ENCODE measurements at places on chromosomes 6 and 20.

DNA sequence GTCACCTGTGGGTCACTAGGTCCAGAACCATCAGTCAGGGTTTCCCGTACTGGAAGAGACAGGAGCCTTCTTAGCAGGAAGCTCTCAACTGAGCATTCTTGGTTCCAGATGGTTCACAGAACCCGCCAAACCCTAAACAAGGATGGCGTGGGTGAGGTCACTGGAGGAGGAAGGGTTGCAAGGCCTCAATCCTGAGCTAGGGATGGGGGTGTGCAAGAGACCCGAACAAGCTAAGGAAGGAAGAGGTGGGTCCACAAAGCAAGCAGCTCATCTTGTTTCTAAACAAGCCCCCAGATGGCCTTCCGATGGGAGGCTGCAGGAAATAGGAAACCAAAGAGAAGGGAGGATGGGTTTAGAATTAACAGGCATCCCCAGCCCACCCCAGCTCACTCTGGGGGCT, 92.7 kb downstream of the PREX1 start:
- no peak for DNase-seq

GRCh38 chr6:167479901-167480648, 155.2 kb downstream of the TTLL2 start:
- peak; percentile 72 for DNase-seq

- DNase-seq: no peak
Observed at GRCh38 chr6:41040101-41040939, 1.3 kb upstream of the UNC5CL start.

DNA sequence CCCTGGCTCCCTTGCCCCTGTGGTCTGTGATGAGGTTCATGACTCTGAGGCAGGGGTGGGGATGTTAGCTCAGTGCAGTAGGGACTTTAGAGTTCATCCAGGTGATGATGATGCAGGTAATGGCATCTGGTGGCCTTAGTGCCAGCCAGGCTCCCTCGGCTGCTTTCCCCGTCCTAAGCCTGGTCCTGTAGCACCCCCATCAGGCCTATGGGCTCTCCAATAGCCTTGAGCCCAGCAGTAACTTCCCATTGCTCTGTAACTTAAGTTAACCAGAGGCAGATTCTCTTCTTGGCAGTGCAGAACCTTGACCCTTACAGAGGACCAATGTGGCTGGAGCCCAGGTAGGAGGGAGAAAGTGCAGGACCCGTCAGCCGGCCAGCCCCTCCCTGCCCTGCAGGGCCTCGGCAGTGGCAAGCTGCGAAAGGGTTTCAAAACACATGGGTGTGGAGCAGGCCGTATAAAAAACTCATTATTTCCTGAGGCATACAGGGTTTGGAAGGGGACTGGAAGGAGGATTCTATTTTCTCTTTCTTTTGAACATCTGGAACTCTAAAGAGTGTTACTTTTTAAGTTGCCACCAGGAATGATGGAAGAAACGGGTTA, 406.9 kb downstream of the CDH26 start:
- no peak for DNase-seq

- no peak for DNase-seq
Observed at GRCh38 chr6:1496836-1497760, 107.7 kb downstream of the FOXF2 start.

DNA sequence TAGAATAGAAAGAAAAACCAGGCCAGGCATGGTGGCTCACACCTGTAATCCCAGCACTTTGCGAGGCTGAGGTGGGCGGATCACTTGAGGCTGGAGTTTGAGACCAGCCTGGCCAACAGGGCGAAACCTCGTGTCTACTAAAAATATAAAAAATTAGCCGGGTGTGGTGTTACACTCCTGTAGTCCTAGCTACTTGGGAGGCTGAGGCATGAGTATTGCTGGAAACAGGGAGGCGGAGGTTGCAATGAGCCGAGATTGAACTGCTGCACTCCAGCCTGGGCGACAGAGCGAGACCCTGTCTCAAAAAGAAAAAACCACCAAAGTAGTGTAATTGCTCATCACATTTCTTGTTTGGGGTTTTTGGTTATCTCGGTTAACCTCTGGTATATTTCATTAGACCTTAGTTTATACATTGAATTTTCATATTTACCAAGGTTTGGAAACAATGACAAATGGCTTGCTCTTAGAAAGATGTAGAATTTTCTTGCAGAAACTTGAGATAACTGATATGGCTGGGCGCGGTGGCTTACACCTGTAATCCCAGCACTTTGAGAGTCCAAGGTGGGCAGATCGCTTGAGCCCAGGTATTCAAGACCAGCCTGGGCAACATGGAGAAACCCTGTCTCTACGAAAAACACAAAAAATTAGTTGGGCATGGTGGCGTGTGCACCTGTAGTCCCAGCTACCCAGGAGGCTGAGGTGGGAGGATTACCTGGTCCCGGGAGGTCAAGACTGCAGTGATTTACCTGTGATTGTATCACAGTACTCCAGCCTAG, 14.2 kb downstream of the ITCH start:
- no peak for DNase-seq

DNA sequence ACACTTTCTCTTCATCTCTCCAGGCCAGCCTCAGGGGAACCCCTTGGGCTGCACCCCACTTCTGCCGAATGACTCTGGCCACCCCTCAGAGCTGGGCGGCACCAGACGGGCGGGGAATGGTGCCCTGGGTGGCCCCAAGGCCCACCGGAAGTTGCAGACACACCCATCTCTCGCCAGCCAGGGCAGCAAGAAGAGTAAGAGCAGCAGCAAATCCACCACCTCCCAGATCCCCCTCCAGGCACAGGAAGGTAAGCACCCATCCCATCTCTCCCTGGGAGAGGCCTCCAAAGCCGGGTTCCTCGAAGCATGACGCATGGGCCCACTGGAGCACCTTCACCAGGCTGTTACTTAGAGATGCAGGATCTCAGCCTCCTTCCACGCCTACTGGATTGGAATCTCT, 11.3 kb downstream of the MDFI start:
- DNase-seq: peak; percentile 77

- DNase-seq: no peak
Observed at GRCh38 chr20:46031701-46032254, 2.8 kb downstream of the SLC12A5 start.

DNA sequence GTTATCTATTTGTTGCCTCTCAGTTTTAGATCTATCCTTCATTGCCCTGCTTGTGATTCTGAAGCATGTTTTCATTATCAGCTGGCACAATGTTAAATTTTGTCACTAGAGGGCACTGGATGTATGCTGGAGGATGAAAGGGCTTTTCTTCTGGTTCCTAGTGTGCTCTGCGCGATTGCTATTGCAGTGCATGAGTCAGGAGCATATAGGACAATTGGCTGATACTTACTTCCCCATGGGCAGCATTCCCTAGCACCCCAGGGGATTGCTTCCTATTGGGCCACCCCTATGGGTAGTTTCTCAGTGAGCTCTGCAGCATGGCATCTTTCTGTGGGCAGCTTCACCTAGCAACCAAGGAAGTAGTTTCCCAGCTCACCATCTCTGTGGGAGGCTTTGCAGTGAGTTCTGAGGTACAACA, 280.3 kb upstream of the SYNCRIP start:
- DNase-seq: no peak

GRCh38 chr6:151705993-151706733, 101.3 kb upstream of the ESR1 start:
- DNase-seq: no peak

DNA sequence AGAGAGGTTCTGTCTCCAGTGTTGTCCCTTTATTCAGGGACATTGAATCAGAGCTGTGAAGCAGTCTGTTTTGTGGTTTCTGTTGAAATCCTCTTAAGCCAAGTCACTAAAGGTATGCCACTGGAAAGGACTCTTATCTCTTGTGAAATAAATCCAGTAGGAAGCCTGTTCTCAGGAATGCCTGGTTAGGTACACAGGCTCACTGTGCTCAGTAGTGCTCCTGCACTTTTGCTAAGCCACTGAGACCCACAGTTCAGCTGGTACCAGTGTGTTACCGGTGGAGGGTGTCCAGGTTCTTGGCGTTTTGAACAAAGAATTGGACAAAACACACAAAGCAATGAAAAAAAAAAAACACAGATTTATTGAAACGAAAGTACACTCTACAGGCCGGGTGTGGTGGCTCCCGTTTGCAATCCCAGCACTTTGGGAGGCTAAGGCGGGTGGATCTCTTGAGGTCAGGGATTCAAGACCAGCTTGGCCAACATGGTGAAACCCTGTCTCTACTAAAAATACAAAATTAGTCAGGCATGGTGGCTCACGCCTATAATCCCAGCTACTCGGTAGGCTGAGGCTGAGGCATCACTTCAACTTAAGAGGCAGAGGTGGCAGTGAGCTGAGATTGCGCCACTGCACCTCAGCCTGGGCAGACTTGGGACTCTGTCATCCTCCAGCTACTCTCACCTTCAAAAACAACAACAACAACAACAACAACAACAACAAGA, 186.1 kb downstream of the JARID2 start:
- DNase-seq: no peak

GRCh38 chr20:55417836-55418235, 587.5 kb downstream of the CBLN4 start:
- no peak for DNase-seq

DNA sequence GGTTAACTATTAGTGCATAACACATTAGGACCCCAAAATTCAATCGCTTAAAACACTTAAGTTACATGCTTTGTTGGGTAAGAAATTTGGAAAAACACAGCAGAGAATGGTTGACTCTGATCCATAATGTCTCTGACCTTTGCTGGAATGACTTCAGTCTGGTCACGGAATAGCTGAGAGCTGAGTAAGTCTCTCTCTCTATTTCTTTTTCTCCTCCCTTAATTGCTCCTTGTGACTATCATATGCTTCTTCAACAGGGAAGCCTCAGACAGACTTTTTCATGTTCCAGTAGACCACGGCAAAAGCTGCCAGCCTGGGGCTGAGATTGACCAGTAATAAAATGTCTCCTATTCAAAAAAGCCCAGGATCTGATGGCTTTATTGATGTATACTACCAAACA, 4.8 kb downstream of the OR12D1 start:
- no peak for DNase-seq

GRCh38 chr6:134312038-134312660, 5.8 kb downstream of the SGK1 start:
- no peak for DNase-seq

DNA sequence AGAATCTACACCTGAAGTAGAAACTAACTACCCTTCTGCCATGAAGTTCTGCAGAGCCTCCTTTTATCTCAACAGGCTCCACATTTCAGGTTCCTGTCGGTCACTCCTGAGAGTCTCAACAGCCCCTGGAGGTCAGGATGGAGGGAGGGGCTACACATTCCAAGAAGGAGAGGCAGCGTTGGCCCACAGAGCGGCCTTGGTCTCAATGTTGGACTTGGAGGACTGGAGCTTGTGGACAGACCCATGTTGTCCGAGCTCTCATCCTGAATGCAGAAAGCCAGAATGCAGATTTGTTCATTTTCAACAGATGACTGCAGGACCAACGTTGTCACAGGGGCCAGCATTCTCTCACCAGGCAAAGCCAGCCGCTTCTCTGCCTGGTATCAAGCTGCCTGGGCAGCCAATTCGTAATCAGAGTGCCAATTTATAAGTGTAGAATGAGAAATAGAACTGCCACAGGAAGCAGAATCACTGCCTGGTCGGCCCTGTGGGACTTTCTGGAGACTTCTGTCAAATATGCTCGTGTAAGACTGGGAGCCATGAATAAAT, 212.5 kb upstream of the SNX9 start:
- peak; percentile 84 for DNase-seq

DNA sequence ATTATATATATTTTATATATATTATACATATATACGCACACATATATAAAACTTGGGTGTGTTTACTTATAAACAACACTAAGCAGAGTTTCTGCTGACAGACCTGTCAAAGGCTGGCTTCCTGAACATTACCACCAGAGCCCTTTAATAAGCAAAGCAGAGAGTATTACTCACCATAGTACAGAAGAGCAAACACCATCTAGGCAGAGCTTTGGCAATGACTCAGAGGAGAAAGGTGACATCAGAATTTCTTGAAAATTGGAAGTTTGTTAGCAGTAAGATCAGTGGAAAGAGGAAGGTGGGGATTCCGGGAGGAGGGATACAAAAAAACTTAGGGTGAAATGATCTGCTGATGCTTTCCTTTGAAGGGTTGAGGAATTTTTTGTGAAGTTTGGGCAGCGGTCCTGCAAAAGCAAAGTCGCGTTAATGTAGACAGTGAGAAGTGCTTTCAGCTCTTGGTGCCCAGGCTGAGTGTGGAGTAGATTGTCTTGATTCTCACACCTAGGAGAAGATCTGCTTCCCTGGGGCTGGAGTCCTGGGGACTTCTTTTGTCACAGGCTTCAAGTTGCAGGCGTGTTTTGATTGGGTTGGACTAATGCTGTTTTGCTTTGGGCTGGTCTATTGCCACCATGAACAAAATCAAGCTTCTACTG, 109.6 kb upstream of the BACH2 start:
- DNase-seq: no peak

DNA sequence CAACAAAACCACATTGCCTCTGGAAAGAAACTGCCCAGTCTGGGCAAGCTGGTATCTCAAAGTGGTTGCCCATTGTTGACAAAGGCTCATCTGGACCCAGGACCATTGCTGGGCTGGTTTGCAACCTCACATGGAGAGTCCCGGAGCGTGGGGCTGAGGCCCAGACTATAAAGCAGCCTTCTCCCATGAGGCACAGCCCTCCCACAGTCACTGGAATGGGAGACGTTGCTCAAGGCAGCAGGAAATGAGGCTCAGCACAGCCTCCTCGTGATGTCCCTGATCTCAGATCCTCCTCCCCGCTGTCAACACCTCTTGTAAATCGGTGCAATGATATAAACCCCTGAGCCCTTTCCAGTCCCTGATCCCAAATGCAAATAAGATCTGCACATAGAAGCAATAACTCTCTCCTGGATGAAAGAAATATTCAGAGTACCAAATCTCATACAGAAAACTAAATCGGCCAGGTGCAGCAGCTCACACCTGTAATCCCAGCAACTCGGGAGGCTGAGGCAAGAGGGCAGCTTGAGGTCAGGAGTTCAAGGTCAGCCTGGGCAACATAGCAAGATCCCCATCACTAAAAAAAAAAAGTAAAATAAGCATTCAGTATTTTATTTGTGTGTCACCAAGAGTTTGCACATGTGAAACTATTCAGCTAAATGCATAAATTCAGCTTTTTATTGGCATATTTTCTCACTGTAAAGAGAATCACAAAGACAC, 103.0 kb upstream of the RREB1 start:
- DNase-seq: peak; percentile 65

DNA sequence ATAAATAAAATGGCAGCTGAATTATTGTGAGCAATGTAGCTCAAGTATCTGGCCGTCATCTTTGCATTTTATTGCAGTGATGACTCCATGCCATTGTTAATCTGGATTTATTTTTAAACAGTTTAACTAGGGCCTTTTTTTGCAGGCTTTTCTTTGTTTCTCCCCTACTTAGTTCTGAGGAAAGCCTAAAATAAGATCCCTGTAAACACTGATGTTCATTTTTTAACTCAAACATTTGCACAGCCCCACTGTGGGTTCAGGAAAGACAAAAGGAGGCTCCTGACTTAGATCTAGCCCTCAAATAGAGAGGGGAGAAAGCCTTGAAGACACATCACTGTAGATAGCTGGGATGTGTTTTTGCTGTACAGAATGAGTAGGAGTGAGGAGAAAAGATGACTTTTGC, 69.2 kb downstream of the PLEKHG1 start:
- DNase-seq: no peak
